ENCODE measurements at places on chromosomes 5 and 9. TPM values are rescaled to one million over a fixed set of nuclear protein-coding genes. Genes with fewer than 3 reads are reported as not detected.

The CCDC171 gene
- total RNA-seq: 0.52 TPM

The PCDHA9 gene
- total RNA-seq: not detected

The DBH gene
- 0.18 TPM for total RNA-seq

The ADGRD2 gene
- not detected for total RNA-seq

The ARID3C gene
- total RNA-seq: not detected

The GLDC gene
- total RNA-seq: 1.1 TPM

The AIF1L gene
- total RNA-seq: not detected

The LECT2 gene
- not detected for total RNA-seq

The TRPM3 gene
- not detected for total RNA-seq

GRCh38 chr9:98810102-98810842, 2.8 kb downstream of the GALNT12 start:
- DNase-seq: no peak

DNA sequence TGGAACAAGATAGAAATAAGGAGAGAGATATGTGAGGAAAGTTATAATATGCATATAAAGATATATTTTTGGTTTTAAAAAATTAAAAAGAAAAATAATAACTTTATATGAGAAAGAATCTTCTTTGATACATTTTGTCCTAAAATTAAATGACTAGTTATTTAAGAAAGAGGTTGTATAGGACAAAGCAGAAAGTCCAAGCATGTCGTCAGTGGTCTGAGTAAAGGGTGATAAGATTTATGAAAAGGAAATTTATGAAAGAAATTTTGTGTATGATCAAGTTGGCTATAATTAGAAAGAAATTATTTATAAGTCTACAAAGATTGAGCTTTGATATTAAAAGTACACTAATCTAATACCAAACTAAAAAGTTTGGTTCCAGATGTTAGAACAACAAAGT, 32.0 kb downstream of the GTF3C4 start:
- DNase-seq: no peak

DNA sequence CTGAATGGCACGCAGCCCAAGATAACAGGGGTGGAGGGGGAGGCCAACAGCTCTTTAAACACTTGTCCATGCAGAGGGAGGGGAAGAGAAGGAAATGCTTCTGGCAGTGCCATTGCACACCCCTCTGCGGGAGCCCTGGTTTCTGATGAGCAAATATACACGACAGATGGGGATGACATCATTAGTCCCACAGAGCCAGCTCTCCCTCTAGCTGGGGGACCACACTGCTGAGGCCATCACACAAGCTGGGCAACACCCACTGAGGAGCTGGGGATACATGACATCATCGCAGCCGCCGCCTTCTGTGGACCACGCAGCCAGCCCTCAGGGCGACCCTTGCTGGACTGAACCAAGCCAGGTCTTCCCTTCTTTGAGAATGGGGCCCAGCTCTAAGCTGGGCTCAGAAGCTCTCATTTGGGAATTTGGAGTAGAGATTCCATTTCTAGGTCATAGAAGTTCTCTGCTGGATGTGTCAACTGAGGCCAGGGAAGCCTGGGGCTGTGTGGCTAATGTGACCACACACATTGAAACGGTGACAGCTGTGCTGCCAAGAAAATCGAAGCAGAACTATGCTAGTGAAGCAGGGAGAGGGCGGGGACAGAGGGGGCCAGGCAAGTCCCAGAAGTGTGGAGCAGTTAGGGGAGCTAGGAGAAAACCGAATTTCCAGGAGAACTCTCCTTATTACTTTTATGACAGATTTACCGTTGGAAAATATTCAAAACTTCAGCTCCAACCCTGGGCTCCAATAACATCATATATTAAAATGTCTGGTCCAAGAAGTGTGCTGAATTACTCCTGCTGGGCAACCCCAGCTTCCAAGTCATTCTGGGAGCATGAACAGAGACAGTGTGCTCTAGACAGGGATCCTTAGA, 79.5 kb downstream of the PRRT1B start:
- DNase-seq: no peak

DNA sequence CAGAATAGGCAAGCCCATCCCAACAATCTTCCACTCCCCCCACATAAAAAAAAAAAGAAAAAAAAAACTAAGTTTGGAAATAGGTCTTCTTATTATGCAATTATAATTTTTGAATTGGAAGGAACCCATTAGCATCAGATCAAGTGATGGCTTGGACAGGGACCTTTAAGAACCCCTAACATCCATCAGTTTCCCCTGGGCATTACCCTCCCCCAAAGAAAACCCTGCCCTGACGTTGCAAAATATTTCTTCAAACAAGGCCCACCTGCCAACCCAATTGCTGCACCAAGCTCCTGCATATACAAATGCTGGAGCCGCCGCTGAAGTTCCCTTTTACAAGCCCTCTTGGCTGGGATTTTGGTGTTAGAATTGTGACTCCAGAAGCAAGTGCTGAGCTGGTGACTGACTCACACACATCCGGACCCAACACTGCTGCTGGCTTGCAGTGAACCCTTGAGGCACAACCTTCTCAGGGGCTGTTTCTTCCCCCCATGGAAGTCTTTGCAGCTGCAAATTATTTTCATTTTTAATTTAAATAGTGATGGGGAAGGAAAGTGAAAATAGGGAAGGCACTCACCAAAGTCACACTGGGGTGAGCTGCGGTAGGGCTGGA, 56.1 kb upstream of the AFAP1L1 start:
- DNase-seq: no peak

GRCh38 chr5:132867046-132867451, 607 bp downstream of the UQCRQ start:
- DNase-seq: no peak

- no peak for DNase-seq
Observed at GRCh38 chr5:149796836-149797235, 66.7 kb downstream of the PPARGC1B start.

- no peak for DNase-seq
Observed at GRCh38 chr5:10637944-10638343, 74.1 kb downstream of the ANKRD33B start.

GRCh38 chr5:119379942-119380547, 24.2 kb downstream of the TNFAIP8 start:
- no peak for DNase-seq

- no peak for DNase-seq
Observed at GRCh38 chr9:86201474-86202337, 57.8 kb downstream of the C9orf153 start.

- DNase-seq: no peak
Observed at GRCh38 chr5:74382987-74383593, 257.4 kb downstream of the ENC1 start.

DNA sequence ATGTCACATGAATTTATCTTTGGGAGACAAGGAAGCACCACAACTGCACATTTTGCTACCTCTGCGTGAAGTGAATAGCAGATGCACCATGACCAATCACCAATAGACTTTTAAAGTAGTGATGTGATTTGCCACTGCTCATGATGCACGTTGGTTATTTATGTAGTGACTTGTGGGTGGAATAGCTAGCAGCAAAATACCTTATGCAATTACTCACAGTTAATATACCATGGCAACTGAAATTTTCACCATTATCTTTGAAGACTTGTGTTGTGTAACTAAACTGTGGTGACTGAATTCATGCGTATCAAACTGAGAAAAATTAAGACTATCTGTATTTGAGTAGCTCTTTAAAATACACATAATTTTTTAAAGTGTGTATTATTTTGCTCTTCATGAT, 46.2 kb upstream of the TUSC1 start:
- DNase-seq: no peak

DNA sequence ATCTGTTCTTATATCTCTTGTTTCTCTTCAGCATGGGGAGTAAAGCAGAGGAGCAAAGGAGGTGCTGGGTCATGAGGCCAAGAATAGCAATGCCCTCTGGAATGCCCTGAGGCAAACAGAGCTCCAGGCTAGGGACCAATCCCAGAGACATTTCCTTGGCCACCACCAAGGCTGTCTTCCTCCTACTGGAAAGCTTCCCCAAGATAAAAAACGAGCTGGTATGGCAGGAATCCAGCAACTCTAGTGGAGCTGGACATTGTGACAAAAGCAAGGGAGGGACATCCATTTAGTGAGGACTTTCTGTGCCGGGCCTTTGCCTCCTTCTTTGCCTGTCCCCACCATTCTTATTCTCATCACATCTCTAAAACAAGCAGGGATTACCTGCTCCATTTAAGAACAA, 161.6 kb downstream of the ASTN2 start:
- DNase-seq: no peak

- no peak for DNase-seq
Observed at GRCh38 chr5:57185313-57185712, 11.5 kb downstream of the GPBP1 start.
